ENCODE measurements at places on chromosomes 6 and 20.

DNA sequence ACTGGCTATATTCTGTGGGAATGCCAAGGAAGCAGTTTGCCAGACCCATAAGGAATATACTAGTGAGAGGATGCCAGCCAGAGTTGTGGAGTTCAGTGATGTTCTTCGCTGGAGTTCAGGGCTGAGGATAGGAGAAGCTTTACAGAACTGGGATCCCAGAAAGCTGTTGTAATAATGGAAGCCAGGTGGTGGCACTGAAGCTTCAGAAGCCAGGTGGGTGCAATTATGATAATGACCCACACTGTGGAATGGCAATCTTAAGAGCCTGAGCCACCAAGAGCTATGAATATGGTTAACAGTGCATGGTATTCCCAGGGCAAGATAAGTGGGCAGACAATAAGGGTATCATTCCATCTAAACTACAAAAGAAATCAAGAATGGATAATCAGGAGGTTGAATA is 25.1 kb upstream of the ENPP1 start:
- no peak for DNase-seq

- no peak for DNase-seq
These were observed 42.2 kb upstream of the NCOA3 start for GRCh38 chr20:47459344-47460073.

- peak; percentile 15 for DNase-seq
These were observed 50.2 kb upstream of the HINT3 start for GRCh38 chr6:125906158-125906998.

GRCh38 chr6:14506656-14507246 is 389.2 kb downstream of the CD83 start:
- DNase-seq = no peak

GRCh38 chr20:48234951-48235350 is 449.7 kb upstream of the SULF2 start:
- DNase-seq = no peak

DNA sequence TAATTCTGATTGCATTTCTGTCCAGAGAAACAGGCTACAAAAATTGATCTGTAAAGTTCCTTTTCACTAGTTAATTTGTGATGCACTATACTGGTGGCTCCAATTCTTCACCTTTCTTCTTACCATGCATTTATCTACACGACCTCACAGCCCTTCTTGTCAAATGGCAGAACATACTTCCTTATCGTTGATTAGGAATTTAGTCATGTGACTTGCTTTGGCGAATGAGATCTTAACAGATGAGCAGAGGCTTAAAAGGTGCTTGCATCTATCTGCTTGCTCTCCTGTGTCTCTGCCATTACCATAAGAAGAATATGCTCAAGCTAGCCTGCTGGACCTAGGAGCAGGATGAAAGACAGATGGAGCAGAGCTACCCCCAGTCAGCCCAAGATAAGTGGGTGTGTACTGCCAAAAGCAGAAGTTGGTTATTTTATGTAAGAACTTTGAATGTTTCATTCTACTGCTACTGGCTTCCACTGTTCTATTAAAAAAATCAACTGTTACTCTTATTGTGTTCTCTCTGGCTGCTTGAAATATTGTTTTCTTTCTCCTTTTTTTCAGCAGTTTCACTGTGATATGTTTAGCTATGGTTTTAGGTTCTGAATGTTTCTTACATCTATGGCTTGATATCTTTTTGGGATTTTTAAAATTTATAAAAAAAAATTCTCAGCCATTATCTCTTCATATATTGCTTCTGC is 40.2 kb upstream of the RBM24 start:
- DNase-seq = no peak
